ENCODE measurements at places on chromosomes 7 and 10.
A peak's percentile ranks its signal among the peaks of the same experiment; 100 is the strongest.

DNA sequence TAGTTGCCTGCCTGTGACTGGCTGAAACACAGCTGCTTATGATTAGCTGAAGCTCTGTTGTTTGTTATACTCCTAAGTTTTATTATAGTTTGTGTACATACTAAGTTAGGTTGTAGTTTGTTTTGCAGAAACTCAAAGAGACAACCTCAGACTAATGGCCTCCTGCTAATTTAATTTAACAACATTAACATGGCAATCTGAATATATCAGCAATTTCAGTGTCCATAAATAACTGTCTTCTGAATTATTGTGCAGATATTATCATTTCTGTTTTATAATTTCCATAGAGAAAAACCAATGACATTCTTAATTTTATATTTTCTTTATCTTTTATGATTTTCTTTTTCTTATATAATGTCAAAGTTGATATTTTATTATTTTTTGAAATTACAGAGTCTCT lies 298.1 kb upstream of the PLXDC2 start:
- no peaks in the 10 kb centered on the region for H3K27me3 ChIP-seq
- DNase-seq = no peak
- no peak overlapping the region for H3K4me3 ChIP-seq

DNA sequence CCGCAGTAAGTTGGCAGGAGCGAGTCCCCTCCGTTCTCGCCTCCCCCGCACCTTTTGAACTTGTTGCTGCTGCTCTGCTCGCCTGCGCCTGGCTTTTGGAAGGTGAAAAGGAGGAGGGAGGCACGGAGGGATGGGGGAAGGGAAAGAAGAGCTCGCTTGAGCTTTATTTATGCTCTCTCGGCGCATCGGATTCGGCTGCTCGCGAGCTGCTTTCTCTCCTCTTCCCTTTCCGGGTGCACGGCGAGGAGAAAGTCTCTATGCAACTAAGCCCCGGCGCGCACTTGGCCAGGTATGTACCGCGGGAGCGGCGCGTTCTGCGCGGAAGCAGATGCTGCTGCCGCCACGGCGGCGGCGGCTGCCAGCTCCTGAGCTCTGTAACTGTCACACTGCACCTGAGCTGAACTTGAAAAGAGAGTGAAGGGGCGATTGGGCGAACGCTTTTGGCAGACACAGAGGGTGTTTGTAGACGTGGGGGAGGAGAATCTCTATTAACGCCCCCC lies 551 bp downstream of the KCND2 start:
- H3K27ac ChIP-seq = no peak overlapping the region
- peaks cover 18% of the 10 kb centered on the region for H3K27me3 ChIP-seq
- no peak overlapping the region for H3K4me3 ChIP-seq
- no peaks in the 10 kb centered on the region for H3K4me1 ChIP-seq
- no peaks in the 10 kb centered on the region for H3K36me3 ChIP-seq

DNA sequence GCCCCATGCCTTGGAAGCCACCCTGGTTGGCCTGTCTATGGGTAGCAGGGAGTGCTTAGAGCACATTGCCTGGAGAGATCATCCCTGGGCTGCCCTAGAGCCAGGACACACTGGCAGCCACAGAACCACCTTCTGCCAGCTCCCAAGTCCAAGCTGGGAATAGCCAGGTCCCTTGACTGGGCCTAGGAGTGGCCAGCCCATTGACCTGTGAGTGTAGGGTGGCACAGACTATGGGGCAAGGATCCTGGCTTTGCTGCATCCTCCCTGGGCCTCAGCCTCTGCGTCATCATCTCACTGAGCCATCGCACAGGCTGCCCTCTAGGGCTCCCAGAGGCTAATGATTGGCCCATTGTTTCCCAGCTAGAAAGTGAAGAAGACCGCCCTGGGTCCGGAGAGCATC lies 7.0 kb downstream of the AQP1 start:
- H3K27ac ChIP-seq = no peak overlapping the region
- H3K4me1 ChIP-seq = peaks cover 3% of the 10 kb centered on the region
- DNase-seq = no peak
- H3K27me3 ChIP-seq = peaks cover 4% of the 10 kb centered on the region
- H3K4me3 ChIP-seq = no peak overlapping the region

GRCh38 chr7:11702938-11703337 lies 129.1 kb downstream of the THSD7A start:
- no peak overlapping the region for H3K27ac ChIP-seq
- H3K4me3 ChIP-seq = no peak overlapping the region
- no peaks in the 10 kb centered on the region for H3K4me1 ChIP-seq
- no peak for DNase-seq
- no peaks in the 10 kb centered on the region for H3K36me3 ChIP-seq

DNA sequence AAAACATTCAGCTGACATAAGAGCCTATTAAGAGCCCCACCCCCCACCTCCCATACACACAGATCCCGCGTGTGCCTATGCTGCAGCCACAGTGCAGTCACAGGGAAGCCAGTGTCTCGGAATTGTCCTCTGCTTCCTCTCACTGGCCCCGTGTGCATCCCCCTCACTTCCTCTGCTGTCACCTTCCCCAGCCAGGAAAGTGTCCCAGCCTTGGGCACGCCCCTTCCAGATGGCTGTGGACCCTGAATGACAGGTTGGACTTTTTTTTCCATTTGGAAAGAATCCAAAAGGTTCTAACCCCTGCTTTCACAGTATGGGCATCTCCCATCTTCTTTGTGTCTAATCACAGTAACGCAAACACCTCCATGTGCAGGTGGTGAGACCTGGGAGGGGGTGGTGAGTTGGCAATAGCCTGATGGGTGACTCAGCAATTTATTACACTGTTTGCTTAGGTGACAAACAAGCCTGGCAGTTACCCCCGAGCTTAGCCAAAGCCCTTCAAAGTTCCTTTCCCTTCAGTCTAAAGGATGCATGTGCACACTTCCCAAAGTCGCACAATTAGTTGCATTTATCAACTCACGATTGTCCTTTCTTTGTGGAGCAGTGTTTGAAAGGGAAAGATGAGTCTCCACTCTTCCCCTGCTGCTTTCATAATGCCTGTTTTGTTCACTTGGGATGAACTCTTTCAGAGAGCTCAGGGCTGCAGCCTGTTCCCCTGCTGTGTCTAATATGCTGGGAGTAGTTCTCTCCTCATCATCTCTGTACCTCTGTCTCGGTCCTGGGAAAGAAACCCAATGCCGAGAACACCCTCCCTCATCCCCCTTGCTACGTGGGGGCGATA lies 67.5 kb upstream of the EFCAB10 start:
- H3K36me3 ChIP-seq = peaks cover 8% of the 10 kb centered on the region
- no peaks in the 10 kb centered on the region for H3K27me3 ChIP-seq

GRCh38 chr7:114405427-114405826 lies 9.2 kb upstream of the FOXP2 start:
- H3K27me3 ChIP-seq = peaks cover 10% of the 10 kb centered on the region
- H3K36me3 ChIP-seq = no peaks in the 10 kb centered on the region
- H3K27ac ChIP-seq = no peak overlapping the region
- no peak for DNase-seq
- no peaks in the 10 kb centered on the region for H3K4me1 ChIP-seq

DNA sequence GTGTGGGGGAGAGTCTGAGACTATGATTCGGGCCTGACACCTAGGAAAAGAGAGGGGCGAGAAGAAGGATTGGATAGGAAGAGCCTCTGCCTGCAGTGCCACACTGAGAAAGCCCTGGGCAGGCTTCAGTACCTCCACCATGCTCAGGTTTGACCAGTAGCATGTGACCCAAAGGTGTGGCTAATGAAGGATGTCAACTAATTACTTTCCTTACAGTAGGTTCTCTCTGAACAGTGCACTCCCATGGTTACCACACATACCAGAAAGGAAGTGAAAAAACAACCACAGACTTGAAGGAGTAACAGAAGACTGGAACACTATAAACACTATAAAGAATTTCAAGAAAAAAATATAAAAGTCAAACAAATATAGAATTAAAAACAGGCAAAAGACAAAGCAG lies 46.2 kb downstream of the SEM1 start:
- peaks cover 11% of the 10 kb centered on the region for H3K4me1 ChIP-seq
- no peaks in the 10 kb centered on the region for H3K27me3 ChIP-seq
- peak overlapping the region; percentile 3 for H3K27ac ChIP-seq
- no peak overlapping the region for H3K4me3 ChIP-seq
- peaks cover 4% of the 10 kb centered on the region for H3K36me3 ChIP-seq
- DNase-seq = no peak

- H3K4me1 ChIP-seq = peaks cover 7% of the 10 kb centered on the region
- H3K27ac ChIP-seq = no peak overlapping the region
- DNase-seq = no peak
- no peaks in the 10 kb centered on the region for H3K36me3 ChIP-seq
- no peak overlapping the region for H3K4me3 ChIP-seq
- peaks cover 66% of the 10 kb centered on the region for H3K27me3 ChIP-seq
These were observed 1.9 kb upstream of the ARHGAP22 start for GRCh38 chr10:48606530-48607355.

DNA sequence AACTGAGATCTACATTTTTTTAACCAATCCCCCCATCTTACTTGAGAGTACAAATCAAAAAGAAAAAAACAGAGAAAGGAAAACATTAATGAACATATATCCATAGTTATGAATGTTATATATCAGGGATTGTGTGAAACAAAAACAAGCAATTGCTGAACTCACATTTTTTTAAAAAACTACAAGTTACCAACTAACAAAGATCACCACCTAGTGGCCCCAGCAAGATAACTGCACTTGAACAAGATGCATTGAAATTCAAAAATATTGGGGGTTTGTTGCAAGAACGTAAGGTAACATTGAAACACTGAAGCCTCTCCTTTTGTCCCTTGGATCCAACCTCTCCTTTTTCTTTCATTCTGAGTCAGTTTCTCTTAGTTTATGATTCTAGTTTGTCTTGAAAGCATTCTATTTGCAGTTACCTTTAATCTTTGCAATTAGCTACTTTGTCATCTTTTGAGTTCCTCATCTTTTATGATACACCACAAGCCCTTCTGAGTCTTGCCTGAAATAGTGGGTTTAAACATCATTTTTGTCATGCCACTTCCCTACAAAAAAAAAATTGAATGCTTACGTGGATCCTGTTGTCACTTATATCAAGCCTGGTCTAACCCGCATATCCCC lies 87.3 kb upstream of the TES start:
- H3K4me1 ChIP-seq = peaks cover 3% of the 10 kb centered on the region
- no peaks in the 10 kb centered on the region for H3K36me3 ChIP-seq
- H3K27ac ChIP-seq = no peak overlapping the region

- peaks cover 79% of the 10 kb centered on the region for H3K27me3 ChIP-seq
- H3K36me3 ChIP-seq = peaks cover 4% of the 10 kb centered on the region
- peak overlapping the region; percentile 90 for H3K4me3 ChIP-seq
- peaks cover 32% of the 10 kb centered on the region for H3K4me1 ChIP-seq
These were observed 543 bp downstream of the HMX3 start for GRCh38 chr10:123136221-123136805.

DNA sequence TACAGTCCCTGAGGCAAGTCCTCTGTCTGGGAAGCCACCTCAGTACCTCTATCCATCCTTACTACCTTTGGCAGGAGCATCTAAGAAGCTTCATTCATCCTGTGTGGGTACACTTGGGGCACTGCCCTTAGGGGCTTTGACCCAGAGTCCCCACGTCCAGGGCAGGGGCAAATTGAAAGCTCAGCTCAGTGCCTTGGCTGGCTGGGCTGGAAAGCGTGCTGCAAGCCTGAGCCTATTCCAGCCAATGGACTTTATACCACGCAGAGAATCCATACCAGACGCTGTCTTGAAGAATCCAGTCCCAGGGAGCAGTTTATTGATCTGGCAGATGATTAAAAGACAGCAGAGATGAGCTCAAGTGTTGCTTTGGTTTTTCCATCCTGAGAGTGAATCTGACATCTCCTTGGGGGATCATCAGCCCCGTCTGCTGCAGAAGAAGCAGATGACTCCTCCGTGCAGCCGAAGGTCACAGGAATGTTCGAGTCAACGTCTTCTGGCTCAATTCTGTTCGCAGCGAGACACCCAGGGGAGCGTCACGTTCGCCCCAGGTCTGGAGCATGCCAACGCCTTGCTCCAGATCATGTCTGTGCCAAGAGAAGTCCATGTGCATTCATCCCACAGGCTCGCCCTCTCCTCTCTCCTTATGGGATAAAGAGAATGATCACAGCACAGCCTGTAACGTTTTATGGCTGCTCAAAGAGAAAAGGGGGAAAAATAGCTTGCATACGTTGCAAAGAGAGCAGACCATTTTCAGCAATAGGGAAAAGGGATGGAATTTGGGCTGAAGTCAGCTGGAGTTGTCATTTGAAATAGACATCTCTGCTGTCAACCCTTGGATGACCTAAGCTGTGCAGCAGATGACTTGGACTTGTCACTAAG lies 35.8 kb upstream of the LYZL1 start:
- peaks cover 50% of the 10 kb centered on the region for H3K27me3 ChIP-seq
- no peak overlapping the region for H3K4me3 ChIP-seq
- H3K4me1 ChIP-seq = no peaks in the 10 kb centered on the region
- H3K27ac ChIP-seq = no peak overlapping the region
- no peak for DNase-seq

- H3K27me3 ChIP-seq = no peaks in the 10 kb centered on the region
- H3K36me3 ChIP-seq = no peaks in the 10 kb centered on the region
- H3K27ac ChIP-seq = no peak overlapping the region
- H3K4me3 ChIP-seq = no peak overlapping the region
These were observed 97.6 kb upstream of the ZMIZ1 start for GRCh38 chr10:78971094-78971682.

DNA sequence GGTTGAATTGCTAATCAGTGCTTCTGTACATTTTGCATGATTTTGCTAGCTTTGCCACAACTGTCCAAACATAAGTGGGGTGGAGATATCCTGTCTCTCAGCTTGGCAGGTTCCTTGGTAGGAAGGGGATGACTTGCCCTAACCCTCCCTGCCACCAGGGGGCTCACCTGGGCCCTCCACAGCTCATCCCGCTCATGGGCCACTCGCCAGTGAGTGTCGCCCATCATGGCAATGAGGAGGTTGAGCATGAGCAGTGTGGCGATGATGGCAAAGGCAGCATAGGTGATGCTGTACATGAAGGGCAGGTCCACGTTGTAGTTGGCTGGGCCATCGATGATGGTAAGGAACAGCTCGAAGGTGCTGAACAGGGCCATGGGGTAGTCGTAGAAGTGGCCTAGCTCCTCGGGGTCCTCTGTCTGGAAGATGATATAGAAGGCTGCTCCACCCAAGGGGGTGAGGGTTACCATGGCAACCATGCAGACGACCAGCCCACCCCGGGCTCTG lies 12.2 kb downstream of the TRPV6 start:
- peaks cover 22% of the 10 kb centered on the region for H3K27me3 ChIP-seq
- H3K4me3 ChIP-seq = no peak overlapping the region

DNA sequence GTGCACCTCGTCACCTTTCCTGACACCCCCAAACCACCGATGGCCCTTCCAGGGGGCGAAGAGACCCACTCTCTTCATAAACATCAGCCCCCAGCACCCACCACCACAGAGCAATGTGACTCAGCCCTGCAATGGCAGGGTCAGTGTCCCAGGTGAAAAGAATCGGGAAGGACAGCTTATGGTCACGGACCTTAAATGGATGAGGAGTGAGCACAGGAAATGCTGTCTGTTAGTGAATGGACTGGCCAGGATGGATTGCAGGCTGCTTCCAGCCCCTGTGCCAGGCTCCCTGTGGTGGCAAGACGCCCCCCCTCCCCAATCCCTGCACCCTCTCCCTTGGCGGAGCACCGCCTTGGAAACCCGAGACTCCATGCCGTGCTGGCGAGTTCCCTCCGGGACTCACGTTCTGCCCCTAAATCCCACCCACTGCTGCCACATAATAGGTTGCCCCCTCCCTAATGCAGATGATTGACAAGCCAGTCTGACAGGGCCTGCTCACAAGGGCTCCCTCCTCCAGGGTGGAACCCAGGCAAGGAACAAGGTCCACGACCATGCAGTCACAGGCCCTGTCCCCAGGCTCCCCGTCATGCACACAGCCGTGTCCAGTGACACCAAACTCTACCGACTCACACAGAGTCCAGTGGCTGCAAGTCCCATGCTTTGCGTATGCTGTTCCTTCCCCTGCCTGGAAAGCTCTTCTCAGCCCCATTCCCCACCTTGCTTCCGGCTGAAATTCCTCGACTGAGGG lies 7.3 kb downstream of the ASB13 start:
- no peaks in the 10 kb centered on the region for H3K27me3 ChIP-seq
- peaks cover 2% of the 10 kb centered on the region for H3K36me3 ChIP-seq
- no peak overlapping the region for H3K4me3 ChIP-seq
- H3K27ac ChIP-seq = no peak overlapping the region
- no peak for DNase-seq
- peaks cover 46% of the 10 kb centered on the region for H3K4me1 ChIP-seq

Data from T-helper 17 cell (primary cell).